Thoracic aorta (tissue), 2 donors: ENCODE measurements at places on chromosomes 1 and 21. TPM values are rescaled to one million over a fixed set of nuclear protein-coding genes. Genes with fewer than 3 reads are reported as not detected.
A peak's percentile ranks its signal among the peaks of the same experiment; 100 is the strongest.

DNA sequence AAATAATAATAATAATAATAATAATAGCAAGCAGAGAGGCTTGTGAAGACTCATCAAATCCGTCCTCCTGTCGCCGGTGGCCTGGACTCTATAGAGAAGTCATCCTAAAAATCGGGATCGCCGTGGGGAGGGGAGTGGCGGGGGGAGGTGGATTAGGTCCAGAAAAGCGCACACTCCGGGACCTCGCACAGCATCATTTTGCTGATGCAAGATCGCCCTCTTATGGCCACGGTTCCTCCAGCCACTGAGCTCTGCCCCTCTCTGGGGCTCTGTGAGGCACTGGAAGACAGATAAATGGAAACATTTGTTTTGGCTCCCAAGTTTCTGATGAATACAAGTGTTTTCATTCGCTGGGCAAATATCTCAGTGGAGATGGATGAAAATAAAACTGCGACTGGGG, 612.0 kb downstream of the MATN1 start:
- H3K4me3 ChIP-seq = no peak overlapping the region
- H3K27ac ChIP-seq = no peak overlapping the region
- no peaks in the 10 kb centered on the region for H3K27me3 ChIP-seq

DNA sequence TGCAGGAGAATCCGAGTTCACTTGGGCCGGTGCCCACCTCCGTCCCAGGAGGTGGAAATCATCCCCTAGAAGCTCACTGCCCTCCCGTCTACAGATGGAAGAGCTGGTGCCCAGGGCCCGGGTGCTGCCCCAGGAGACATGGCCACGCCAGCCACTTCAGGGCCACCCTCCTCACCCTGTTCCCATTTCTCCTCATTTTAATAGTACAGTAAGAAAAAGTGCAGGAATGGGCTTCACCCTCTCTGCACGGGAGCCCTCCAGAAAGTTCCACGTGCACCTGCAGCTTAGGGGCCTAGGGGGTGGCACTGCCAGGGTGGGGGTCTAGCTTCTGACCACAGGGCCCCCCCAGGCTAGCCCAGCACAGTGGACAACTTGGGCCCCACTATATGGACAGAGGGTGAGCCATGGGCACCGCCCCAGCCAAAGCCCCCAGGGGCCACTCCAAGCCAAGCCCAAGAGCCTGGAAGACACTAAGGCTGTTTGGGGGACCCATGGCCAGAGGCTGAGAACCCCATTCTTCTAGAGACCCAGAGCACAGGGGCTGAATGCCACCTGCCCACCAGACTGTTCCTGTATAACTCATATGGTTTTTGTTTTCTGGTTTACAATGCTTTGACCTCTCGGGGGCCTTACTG, 3.4 kb upstream of the FTCD start:
- peaks cover 11% of the 10 kb centered on the region for H3K4me1 ChIP-seq
- H3K36me3 ChIP-seq = no peaks in the 10 kb centered on the region
- no peak overlapping the region for H3K27ac ChIP-seq
- H3K27me3 ChIP-seq = no peaks in the 10 kb centered on the region
- DNase-seq = no peak

DNA sequence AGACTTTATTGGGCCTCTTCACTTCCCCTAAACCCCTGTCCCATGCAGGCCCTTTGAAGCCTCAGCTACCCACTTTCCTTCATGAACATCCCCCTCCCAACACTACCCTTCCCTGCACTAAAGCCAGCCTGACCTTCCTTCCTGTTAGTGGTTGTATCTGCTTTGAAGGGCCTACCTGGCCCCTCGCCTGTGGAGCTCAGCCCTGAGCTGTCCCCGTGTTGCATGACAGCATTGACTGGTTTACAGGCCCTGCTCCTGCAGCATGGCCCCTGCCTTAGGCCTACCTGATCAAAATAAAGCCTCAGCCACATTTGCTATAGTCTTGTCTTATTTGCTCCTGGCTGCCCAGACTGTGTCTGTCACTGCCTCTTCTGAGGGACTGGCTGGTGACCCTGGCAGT, 5.5 kb downstream of the GSTM4 start:
- no peak overlapping the region for H3K4me3 ChIP-seq
- peaks cover 5% of the 10 kb centered on the region for H3K36me3 ChIP-seq
- no peaks in the 10 kb centered on the region for H3K4me1 ChIP-seq

GRCh38 chr1:19122668-19123067, 87.4 kb downstream of the UBR4 start:
- DNase-seq = no peak
- no peaks in the 10 kb centered on the region for H3K27me3 ChIP-seq
- H3K4me3 ChIP-seq = no peak overlapping the region
- peaks cover 89% of the 10 kb centered on the region for H3K36me3 ChIP-seq

Gene ACTA1
- 0.99 TPM for total RNA-seq

GRCh38 chr1:27627061-27627460, 7.9 kb downstream of the FGR start:
- no peak overlapping the region for H3K27ac ChIP-seq
- DNase-seq = no peak
- no peaks in the 10 kb centered on the region for H3K36me3 ChIP-seq
- H3K4me1 ChIP-seq = peaks cover 13% of the 10 kb centered on the region
- H3K27me3 ChIP-seq = no peaks in the 10 kb centered on the region
- no peak overlapping the region for H3K4me3 ChIP-seq

- no peaks in the 10 kb centered on the region for H3K27me3 ChIP-seq
- peaks cover 33% of the 10 kb centered on the region for H3K4me1 ChIP-seq
- H3K27ac ChIP-seq = peak overlapping the region; percentile 70
- no peaks in the 10 kb centered on the region for H3K36me3 ChIP-seq
Measured at GRCh38 chr1:8702850-8703810, 114.3 kb downstream of the RERE start.

DNA sequence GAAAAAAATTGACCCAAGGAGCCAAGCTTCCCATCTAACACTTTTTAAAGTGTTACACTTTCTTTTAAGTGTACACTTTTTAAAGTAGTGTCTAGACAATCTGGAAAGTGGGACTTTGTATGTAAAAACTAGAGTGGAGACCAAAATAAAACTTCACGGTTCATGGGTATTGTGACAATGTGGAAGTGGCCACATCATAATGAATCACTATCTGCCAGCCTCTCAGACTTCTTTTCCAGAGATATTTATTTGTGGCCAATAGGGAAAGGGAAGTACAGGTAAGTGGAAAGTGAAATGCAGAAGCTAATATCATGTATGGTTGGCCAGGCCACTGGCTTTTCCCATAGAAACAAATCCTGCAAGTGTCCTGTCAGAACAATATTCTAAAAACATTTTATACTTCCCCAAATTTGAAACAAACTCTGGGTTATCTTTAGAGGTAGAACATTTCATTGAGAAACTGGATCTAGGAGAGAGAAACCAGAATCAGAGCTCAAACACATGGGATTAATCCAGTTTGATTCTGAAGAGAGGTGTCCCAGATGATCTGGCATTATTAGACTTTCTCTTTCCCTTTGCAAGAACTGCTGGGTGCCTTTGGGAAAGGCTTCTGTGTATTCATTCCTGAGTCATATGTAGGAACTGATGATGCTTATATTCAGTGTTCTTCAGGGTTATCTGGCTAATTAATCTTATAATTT, 2.0 kb downstream of the TNFSF18 start:
- no peak for DNase-seq
- H3K27ac ChIP-seq = no peak overlapping the region
- H3K27me3 ChIP-seq = no peaks in the 10 kb centered on the region

Gene DSTYK
- total RNA-seq = 12.9 TPM

Gene PDC
- not detected for total RNA-seq

- no peak overlapping the region for H3K27ac ChIP-seq
- no peak overlapping the region for H3K4me3 ChIP-seq
- H3K36me3 ChIP-seq = no peaks in the 10 kb centered on the region
- no peaks in the 10 kb centered on the region for H3K27me3 ChIP-seq
- H3K4me1 ChIP-seq = peaks cover 5% of the 10 kb centered on the region
- no peak for DNase-seq
Measured at GRCh38 chr1:53725238-53725689, 13.7 kb downstream of the GLIS1 start.

GRCh38 chr1:1994536-1994935, 9.1 kb downstream of the CFAP74 start:
- H3K27me3 ChIP-seq = peaks cover 4% of the 10 kb centered on the region
- no peaks in the 10 kb centered on the region for H3K36me3 ChIP-seq
- H3K4me3 ChIP-seq = no peak overlapping the region
- H3K27ac ChIP-seq = no peak overlapping the region
- H3K4me1 ChIP-seq = no peaks in the 10 kb centered on the region

- peak overlapping the region; percentile 24 for H3K4me3 ChIP-seq
- H3K27me3 ChIP-seq = no peaks in the 10 kb centered on the region
- H3K4me1 ChIP-seq = peaks cover 7% of the 10 kb centered on the region
- no peak for DNase-seq
- H3K36me3 ChIP-seq = no peaks in the 10 kb centered on the region
Measured at GRCh38 chr1:28172713-28173150, 3.8 kb downstream of the PTAFR start.

Gene SPRR1A
- total RNA-seq = not detected

DNA sequence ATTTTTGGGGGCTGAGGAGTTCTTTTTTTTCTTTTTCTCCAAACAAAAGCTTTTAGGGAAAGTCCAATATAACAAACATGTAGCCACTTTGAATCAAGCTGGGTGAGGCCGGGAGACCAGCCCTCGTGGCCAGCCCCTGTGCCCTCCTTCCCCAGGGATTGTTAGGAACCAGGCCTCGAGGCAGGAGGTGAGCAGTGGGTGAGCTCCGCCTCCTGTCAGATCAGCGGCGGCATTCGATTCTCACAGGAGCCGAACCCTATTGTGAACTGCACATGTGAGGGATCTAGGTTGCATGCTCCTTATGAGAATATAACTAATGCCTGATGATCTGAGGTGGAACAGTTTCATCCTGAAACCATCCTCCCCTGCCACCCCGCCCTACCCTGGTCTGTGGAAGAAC, 41.8 kb upstream of the TTC22 start:
- DNase-seq = no peak
- H3K4me3 ChIP-seq = no peak overlapping the region
- H3K4me1 ChIP-seq = no peaks in the 10 kb centered on the region
- H3K36me3 ChIP-seq = no peaks in the 10 kb centered on the region
- H3K27me3 ChIP-seq = no peaks in the 10 kb centered on the region
- no peak overlapping the region for H3K27ac ChIP-seq
